ENCODE measurements at places on chromosomes 16 and 17. TPM values are rescaled to one million over a fixed set of nuclear protein-coding genes. Genes with fewer than 3 reads are reported as not detected.

Gene SOCS3
- 129 TPM for total RNA-seq

Gene CDC27
- total RNA-seq = 146 TPM

Gene TMEM101
- total RNA-seq = 35.1 TPM

DNA sequence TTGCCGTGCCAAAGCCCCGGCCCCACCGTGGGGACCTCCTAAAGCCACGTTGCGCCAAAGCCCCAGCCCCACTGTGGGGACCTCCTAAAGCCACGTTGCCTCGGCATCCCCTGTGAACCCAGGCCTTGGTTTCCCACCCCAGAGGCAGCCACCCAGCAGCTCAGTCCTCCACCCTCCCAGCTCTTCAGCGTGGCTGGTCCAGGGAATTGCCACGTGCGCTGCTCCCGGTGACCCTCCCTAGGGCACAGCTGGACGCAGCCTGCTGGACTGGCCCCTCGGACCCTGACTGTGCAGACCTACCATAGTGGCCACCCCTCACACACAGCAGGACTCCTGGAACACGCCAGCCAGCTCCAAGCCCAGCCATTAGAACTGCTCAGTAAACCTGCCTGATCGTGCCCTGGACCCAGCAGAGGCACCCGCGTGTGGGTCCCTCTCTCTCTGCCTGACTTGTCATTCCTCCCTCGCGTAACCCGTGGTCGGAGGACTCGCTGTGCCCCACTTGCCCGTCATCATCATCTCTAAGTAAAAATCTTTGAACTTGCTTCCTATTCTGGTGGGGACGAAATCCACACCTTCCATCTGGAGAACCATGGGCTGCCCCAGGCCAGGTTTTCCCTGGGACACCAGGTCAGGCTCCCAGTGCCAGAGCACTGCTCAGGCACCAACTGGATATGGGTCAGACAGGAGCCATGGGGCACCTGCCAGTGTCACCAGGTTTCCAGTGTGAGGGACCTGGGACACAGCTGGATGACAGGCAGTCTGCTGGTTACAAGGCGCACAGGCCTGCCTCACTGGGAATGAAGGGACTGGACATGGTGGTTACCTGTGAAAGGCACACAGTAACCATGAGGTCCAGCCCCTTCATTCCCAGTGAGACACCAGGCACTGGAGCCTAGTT lies 5.6 kb downstream of the CIAO3 start:
- ATAC-seq = no peak

GRCh38 chr16:50402298-50402895 lies 33.6 kb upstream of the BRD7 start:
- no peak for ATAC-seq

Gene GID4
- total RNA-seq = 7.2 TPM

Gene RND2
- total RNA-seq = not detected

GRCh38 chr16:23323224-23324030 lies 21.3 kb downstream of the SCNN1B start:
- ATAC-seq = peak; percentile 62

DNA sequence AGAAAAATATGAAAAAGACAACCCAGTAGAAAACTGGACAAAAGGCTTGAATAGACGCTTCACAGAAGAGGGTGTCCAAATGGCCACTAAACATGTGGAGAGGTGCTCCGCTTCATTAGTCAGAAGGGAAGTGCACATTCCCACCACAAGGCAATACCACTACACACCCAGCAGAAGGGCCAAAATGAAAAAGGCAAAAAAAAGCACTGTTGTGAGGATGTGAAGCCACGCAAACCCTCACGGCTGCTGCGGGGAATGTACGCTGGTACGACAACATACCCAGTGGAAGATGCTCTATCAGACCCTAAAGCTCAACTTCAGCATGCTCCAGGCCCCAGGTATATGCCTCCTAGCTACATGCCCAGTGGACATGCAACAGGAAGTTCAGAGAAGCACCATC lies 17.0 kb downstream of the PIK3R5 start:
- no peak for ATAC-seq

Gene RHBDF2
- total RNA-seq = 33.3 TPM

- peak; percentile 69 for ATAC-seq
Measured at GRCh38 chr17:42337442-42337841, 49.1 kb downstream of the STAT5A start.

DNA sequence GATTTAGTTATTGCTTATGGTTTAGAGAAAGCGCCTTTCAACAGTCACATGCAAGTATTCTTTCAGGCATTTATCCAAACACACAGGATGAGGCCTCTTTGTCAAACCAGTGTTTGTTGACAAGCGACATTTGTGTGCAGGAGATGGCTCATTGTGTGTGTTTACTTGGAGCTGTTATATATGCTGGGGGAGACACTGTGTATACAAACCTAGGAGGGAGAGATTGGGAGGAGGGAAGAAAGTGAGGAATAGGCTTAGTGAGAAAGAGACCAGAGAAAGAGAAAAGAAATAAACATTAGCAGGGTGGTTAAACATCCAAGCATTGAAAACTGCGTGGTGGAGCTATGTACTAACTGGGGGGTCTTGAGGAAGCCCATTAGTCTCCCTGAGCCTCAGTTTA lies 437.6 kb downstream of the MAF start:
- no peak for ATAC-seq

GRCh38 chr16:85312642-85313525 lies 200.6 kb upstream of the CIBAR2 start:
- ATAC-seq = no peak

DNA sequence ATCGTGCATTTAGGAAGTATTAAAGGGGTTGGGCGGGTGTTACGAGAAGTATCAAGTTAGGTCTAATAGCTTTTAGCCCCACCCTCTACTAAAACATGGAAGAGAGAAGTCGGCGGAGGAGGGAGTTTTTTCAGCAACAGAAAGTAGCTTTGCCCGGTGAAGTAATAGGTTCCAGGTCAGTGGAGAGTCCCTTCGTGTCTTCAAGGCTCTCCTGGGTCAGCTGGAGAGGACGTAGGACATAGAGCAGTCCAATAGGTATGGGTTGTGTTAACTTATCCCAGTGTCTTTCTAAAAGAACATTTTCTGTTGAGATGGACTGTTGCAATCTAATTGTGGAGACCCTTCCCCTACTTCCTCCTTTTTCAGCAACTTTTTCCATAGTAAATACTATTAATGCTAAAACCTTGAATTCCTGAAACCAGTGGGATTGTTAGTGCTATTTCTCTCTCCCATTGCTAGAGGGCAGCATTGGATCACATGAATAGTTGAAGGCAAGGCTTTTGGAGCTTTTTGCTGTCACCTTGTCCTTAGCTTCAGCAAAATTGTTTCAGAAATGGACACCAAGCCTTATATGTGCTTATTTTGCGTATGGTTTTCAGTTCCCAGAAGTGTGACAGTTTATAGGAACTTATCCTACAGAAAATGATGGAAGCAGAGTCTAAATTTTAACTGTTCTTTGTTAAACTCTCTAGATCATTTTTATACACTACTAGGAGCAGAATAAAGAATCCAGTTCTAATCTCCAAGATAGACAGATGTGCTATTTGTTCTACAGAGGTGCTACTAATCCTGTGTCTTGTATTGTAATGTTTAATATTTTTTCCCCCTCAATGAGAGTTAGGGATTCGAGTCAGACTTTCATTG lies 38.4 kb downstream of the UTP18 start:
- ATAC-seq = no peak

- peak; percentile 83 for ATAC-seq
Measured at GRCh38 chr17:57463103-57463885, 207.0 kb downstream of the MSI2 start.

- ATAC-seq = no peak
Measured at GRCh38 chr17:8820311-8821010, 21.3 kb upstream of the MFSD6L start.

Gene SDR42E2
- total RNA-seq = not detected

Gene SLFN14
- total RNA-seq = not detected

Gene IL17C
- 0.42 TPM for total RNA-seq

DNA sequence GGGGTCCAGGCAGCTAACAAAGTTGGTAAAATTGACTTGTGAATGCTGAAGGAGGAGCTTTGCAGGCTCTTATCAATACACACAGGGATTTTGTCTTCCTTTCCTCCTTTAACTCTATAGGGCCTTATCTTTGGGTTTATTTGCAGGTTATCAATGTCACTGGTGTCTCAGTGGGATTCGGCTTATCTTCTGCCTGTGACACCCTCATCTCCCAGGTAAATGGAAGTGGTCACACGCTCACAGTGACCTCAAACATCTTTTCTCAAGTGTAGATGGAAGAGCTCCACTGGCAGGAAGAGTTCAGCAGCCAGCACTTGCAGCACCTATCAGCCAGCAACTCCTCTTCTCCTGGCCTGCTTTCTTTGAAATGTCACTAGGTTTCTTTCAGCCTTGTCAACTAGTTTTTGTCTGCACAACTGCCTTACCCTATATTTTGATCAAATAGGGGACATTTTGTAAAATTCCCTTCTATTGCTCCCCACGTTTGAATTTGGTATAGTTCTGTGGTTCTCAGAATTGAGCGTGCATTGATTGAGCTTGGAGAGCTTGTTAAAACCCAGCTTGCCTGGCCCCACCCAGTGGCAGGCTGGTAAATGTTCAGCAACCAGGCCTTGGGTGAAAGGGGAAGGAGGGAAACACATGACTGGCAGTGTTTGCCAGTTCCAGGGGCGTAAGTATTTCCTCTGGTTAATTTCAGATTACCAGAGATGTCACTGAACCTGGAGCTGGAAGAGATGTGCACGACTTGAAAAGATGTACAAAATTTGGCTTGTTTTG lies 12.8 kb downstream of the SLC47A1 start:
- ATAC-seq = no peak

- ATAC-seq = no peak
Measured at GRCh38 chr16:76639685-76640289, 362.6 kb downstream of the CNTNAP4 start.

GRCh38 chr17:76473541-76473985 lies 6.2 kb downstream of the AANAT start:
- peak; percentile 23 for ATAC-seq

Gene MYLK3
- total RNA-seq = 0.56 TPM

Gene CLEC3A
- not detected for total RNA-seq

DNA sequence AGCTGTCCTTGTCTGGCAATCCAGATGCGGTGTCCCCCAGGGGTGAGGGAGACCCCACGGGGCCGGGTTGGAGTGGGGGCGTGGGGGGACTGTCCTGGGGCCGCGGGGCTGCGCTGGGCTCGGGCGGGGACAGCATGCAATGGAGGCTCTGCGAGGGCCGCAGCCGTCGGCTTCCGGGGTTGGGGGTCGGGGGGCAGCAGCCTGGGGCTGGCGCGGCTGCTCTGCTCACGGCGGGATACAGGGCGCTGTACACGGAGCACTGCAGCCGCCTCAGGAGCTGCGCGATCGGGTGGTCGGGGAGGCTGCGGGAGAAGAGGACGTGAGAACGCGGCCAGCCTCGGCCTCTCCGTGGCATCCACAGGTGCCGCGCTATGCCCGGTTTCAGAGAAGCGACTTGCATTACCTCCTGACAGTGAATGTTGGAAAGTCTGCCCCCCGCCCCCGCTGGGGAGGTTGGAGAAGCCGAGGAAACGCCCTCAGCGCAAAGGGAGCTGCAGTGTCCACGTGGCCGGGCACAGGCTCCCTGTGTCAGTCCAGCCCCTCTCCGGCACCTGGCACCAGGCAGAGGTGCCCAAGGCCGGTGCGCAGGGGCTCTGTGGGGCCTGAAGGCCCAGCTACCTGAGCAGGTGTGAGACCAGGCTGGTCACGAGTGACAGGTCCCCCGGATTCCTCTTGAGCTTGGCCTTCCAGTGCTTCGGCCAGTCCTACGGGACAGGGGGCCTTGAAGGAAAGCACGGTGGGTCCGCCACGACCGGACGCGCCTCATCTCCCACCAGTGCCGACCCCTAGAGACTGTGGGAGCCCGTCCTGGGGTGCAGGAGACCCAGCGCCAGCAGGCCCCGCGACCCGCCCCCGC lies 9.4 kb upstream of the SPATA2L start:
- no peak for ATAC-seq

DNA sequence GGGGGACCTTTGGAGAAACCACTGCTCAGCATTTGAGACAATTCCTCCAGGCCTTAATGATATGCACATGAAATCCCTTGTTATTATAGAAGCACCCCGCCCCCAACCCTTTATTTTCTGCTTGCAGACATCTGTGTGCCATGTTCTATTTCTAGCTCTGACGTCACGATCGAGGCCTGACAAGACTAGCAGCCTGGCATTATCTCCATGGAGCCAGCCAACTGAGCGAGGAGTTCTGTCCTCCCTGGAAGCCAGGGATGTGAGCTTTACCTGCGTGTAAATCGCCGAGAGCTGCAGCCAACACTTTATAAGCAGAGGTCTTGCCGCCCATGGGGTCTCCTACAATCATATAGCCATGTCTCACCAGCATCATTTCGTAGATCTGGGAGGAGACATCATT lies 116.9 kb downstream of the DNAH3 start:
- no peak for ATAC-seq

GRCh38 chr17:39144416-39144840 lies 7.0 kb downstream of the PLXDC1 start:
- no peak for ATAC-seq

DNA sequence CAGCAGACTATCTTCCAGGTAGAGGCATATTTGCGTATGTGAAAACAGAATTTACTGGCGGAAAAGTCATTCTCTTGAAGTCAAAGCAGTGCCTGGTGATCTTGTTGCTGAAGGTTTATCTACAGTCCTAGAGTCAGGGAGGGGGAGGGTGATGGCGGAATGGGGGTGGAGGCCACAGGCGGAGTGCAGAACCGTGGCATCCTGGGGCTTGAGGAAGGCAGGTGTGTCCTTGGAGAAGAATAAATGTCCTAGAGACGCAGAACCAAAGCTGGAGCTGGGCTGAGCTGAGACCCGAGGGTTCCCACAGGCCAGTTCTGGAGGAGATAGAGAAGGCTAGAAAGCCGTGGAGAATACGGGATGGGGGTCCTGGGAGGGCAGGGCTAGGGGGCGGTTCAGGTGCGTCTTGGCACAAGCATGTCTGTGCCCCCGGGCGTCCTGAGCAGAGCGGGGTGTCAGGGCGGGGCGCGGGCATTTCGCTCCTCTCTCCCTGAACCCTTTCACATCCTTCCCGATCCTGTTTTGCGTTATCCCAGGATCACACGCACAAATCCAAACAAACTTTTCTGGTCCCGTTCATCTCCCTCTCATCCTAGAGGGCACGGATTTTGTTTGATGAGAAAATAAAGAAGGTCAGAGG lies 76.9 kb upstream of the CREBBP start:
- ATAC-seq = no peak

Gene WFIKKN1
- 0.53 TPM for total RNA-seq

Gene BCO1
- not detected for total RNA-seq

- ATAC-seq = no peak
Measured at GRCh38 chr16:5895976-5896375, 798.4 kb upstream of the EEF2KMT start.

Gene ESRP2
- total RNA-seq = 0.15 TPM

DNA sequence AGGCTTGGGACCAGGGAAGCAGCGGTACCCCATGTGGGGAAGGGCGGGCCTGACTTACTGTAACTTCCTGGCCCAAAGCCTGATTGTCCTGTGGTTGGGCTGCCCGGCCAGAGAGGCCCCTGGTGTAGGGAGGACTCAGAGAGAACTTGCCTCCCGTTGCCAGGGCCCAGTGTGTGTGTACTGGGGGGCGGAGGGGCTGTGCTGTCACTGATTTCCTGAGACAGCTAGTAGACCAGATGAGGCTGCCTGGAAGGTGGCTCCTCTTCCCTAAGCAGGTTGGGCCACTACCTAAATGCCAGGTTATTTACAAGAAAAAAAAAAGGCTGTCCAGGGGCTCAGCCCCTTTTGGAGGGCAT lies 16.7 kb downstream of the SOCS3 start:
- peak; percentile 7 for ATAC-seq

Gene GINS2
- total RNA-seq = 64.2 TPM

All from activated T-helper 17 cell treated with anti-CD3 and anti-CD28 coated beads, Interleukin-2, amount 50 U/mL, for 72 hours (primary cell).